ENCODE measurements at places on chromosomes 7 and 10.

DNA sequence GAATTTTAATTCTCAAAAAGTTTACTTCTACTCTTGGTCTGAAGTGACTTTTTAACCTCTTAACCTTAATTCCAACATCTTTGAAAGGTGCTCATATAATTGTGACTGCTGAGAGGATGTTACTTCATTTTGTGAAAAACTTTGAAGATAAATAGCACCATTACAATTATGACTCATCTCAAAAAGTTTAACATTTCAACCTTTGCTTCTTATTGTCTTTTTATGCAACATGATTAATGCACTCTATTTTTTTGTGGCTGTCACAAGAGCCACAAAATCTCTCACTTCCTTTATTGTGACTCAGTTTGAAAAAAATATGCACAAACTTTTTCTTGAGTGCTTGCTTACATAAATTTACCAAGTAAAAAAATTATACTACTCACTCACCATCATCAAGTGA, 383.1 kb downstream of the LRRTM3 start:
- no peak for DNase-seq

GRCh38 chr10:24568042-24568441, 155.6 kb downstream of the ARHGAP21 start:
- DNase-seq = no peak

DNA sequence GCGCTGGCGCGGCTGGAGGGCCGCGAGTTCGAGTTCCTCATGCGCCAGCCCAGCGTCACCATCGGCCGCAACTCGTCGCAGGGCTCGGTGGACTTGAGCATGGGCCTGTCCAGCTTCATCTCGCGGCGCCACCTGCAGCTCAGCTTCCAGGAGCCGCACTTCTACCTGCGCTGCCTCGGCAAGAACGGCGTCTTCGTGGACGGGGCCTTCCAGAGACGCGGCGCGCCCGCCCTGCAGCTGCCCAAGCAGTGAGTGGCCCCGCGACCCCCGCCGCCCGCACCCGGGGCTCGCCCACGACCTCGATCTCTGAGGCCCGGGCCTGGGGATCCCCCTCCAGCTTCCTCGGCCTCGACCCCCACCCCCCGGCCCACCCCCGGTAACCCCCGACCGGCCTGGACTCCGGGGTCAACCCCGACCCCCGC, 537 bp downstream of the FOXK1 start:
- no peak for DNase-seq

- no peak for DNase-seq
Measured at GRCh38 chr7:123784263-123784662, 35.5 kb upstream of the WASL start.

All from bone marrow (tissue), 2 donors.